ENCODE measurements at places on chromosomes 5 and 9.

DNA sequence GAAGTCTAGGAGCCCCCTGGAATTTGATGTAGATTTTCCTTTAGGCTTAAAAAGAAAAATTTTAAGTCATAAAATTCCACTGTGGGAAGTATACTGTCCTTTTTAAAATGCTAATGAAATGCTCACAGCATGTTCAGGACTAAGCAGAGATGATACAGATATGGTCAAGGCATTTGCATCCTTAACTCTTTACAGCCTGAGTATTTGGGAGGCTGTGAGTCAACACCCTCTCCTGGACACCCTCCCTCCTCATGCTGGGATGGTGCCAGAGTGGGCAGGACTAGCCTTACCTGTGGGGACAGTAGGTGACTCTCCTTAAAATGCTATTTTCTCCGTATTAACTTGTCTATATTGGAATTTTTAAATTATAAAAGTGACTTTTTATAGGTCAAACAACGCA, 197.4 kb upstream of the ELL2 start:
- DNase-seq: no peak

DNA sequence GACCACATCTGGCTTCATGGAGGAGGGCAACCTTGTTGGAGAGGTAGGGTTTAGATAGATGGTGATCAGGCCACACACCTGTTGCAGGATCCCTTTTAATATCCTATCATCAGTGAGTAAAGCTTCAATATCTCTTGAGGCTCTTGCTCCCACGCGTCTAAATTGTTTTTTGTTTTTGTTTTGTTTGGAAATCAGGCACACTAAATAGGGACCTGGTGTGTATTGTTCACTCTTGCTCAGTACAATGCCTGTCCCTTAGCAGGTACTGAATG, 2.6 kb upstream of the TMEM268 start:
- no peak for DNase-seq

DNA sequence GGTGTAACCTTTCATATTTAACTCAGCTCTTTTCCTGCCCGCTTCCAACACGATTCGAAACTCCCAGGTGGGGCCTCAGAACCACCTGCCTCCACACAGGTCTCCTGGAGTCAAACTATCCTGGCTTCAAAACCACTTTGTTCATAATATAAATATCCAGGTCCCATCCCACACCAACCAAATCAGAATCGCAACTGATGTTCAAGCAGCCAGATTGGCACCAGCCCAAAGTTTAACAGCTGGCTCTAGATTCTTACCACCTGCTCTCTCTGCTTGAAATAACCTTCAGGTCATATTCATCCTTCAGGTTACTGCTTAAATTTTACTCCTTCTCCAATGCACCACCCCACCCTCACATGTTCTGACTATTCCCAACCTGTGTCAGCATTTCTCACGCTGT, 231.4 kb upstream of the TRPM3 start:
- DNase-seq: no peak

DNA sequence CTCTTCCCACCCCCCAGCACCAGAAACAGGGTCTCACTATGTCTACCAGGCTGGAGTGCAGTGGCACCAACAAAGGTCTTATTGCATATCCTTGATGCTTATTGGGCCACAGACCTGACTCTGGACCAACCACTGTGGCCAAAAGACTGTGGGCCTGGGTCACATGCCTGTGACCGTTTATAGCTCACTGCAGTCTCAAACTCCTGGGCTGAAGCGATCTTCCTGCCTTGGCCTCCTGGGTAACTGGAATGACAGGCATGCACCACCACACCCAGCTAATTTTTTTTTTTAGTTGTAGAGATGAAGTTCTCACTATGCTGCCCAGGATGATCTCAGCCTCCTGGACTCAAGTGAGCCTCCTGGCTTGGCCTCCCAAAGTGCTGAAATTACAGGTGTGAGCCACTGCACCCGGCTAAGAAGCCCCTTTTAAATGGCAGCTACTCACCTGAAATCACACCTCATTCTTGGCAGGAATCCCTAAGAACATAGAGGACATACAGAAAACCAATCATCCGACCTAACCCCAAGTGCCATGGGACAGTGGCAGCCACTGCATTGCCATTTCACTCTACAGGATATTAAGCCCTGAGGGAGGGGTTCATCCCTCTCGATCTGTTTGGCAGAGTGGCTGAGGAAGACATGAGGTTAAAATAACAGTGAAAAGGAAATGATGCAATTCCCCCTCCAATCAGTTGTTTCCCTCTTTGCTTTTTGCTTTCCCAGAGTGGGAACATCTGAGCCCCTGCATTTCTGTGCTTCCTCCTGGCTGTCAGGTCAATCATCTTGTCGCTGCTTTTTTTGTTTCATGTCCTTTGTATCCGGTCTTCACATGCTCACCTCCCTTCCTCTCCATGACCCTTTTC, 74.6 kb downstream of the LRRC70 start:
- no peak for DNase-seq

DNA sequence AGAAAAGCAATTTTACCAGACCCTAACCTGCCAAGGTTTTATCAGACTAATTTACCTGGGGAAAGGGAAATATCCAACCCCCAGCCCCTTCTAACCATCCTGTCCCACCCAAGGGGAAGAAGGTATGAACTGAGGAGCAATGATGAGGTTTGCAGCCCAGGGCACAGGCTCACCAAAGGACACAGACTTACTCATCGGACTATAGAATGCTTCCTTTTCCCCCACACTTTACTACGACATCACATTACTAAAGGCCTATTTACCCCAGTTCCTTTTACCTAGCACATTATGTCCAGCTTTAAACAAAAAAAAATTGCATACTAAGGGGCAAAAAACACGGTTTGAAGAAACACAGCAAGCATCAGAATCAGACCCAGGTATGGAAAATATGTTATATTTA, 94.1 kb upstream of the FST start:
- no peak for DNase-seq

DNA sequence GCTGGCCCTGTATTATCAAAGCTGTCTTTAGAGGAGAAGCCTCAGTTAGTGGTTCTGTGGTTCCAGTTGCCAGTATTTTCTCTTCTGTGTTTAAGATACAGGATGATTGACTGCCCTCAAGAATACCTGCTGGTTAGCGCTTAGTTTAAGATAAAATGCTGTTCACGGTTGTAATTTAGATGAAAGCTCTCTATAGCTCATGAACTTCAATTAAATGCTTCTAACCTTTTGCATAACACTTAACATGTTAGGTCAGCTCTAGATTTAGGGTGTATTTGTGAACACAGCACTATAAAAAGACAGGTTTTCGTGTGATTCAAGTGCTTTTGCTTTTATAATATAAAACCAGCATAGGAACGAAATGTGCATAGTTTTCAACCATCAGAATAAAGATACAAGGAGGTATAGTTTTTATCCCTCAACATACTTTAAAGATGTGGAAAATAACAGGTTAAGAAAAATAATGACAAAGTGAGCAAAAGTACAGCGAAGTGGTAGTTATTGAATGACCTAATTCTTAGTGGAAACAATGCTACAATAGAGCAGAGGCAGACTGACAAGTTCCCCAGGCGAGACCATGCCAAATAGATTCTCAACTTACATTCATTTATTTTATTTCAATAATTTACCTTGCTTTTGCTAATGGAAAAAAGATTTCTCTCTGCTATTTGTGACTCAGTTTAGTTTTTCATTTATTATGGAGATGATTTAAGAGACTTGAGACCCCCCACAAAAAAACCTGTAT, 602.6 kb upstream of the DMAC1 start:
- DNase-seq: peak; percentile 90

DNA sequence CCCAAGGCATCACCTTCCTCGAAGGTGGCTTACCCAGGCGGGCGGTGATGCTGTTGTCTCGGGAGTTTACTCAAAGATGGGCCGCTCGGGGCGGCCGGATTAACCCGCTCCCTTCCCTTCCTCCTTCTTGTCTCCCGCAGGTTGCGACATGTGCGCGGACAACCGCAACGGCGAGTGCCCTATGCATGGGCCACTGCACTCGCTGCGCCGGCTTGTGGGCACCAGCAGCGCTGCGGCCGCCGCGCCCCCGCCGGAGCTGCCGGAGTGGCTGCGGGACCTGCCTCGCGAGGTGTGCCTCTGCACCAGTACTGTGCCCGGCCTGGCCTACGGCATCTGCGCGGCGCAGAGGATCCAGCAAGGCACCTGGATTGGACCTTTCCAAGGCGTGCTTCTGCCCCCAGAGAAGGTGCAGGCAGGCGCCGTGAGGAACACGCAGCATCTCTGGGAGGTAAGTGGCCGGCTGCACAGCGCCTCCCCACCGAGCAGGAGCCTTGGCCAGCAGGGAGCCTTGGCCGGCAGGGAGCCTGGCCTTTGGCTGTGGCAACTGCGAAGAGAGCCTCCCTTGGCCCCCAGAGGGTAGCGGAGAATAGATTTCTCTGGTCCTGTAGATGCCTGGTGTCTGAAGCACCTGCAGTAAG, 10.6 kb downstream of the PRDM6 start:
- no peak for DNase-seq

DNA sequence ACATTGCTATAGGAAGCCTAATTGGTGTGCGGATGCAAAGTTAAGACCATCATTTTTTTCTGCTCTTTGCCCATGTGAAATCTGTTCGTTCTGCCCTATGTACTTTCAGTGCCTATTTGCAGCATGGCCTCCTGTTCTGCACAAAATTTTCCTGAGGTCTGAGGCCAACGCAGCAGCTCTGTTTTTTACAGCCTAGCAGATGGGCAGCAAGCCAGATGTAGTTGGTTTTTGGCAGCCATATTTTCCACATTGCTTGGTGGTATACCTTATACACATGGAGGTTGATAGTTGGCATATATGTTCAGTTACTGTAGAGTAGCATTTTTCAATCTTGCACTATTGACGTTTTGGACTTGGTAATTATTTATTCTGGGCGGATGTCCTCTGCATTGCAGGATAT, 133.5 kb upstream of the MRPS30 start:
- no peak for DNase-seq

DNA sequence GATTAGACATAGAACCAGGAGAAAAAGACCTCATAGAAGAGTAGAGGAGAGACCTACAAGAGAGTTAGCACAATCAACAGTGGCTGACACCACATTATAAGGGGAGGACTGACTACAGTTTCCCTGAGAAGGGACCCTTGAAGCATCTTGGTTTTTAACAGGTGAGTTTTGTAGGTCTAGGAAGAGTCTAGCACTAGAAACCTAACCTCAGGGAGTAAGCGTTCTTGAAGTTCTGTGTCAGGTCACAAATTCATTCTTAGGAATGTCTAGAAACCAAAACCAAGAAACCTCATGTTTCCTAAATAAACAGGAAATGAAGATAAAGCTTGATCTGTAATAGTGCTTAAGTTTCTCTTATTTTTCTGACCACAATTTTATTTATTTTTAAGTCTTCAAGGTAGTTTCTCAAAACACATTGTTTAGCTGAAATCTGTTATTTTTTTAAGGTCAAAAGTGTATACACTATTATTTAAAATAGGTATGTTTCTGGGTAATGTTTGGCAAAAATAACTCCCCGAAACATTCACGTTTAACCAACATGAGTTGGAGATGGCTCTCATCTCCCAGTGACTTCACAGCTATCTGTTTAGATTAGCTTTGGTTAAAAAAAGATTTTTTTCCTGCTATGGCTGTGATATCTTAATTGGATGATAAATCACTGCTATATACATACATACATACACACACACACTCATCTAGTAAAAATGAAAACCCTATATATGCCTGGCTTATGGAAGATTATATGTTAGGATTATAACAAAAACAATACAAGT, 37.1 kb downstream of the MAP3K1 start:
- DNase-seq: no peak

- no peak for DNase-seq
These were observed 2.8 kb upstream of the CCIN start for GRCh38 chr9:36166168-36166927.

GRCh38 chr9:87766697-87767096, 40.8 kb downstream of the CTSL start:
- DNase-seq: no peak

GRCh38 chr5:139670369-139671095, 22.4 kb downstream of the CXXC5 start:
- DNase-seq: no peak

GRCh38 chr5:72363166-72363802, 43.1 kb downstream of the PTCD2 start:
- DNase-seq: no peak

DNA sequence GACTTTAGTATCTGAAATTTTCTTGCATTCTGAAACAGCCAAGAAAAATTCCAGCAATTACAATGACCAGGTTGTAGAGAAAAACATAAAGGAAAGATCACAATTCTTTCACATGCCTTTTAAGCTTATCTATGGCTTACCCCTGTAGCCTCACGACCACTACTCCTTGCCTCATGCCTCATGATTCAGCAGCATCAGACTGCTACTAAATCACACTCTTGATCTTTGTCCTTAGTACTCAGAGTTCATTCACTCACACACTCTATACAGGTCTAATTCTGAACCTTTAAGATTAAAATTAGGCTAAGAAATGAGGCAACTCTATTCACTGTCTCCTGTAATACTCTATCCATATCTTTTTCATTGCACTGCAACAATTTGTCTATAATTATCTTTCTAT, 415.1 kb downstream of the MLLT3 start:
- no peak for DNase-seq

GRCh38 chr9:109843641-109844040, 63.6 kb downstream of the PALM2AKAP2 start:
- DNase-seq: no peak

- no peak for DNase-seq
These were observed 240.2 kb downstream of the PBX3 start for GRCh38 chr9:125987420-125987819.

- DNase-seq: no peak
These were observed 66.0 kb upstream of the KLF9 start for GRCh38 chr9:70480405-70480980.

DNA sequence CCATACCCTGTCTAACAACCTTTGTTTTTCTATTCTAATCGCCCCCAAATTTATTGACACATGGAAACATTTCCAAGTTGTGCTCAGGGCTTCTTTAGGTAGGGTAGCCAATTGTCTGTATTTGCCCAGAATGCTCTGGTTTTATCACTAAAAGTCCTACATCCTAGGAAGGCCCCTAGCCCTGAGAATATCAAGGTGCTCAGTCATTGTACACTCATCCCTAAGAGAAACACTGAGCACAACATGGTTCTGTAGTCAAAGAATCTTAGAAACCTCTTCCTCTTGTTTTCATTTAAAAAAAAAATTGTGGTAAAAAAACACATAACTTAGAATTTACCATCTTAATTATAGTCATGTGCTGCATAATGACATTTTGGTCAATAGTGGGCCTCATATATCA, 69.0 kb upstream of the BASP1 start:
- no peak for DNase-seq

GRCh38 chr5:77171141-77171910, 39.2 kb upstream of the PDE8B start:
- no peak for DNase-seq

GRCh38 chr5:116778032-116778431, 203.4 kb upstream of the SEMA6A start:
- no peak for DNase-seq

- no peak for DNase-seq
These were observed 20.0 kb downstream of the ERAP2 start for GRCh38 chr5:96896276-96896675.

All from NCI-H187 treated with DMSO at 0.1 percent for 48 hours (cell line).